Stimulated activated CD8-positive, alpha-beta memory T cell treated with anti-CD3 and anti-CD28 coated beads, Interleukin-7, amount 100 ng/mL, for 1 hour (primary cell): ENCODE measurements at places on chromosomes 2 and 18.

DNA sequence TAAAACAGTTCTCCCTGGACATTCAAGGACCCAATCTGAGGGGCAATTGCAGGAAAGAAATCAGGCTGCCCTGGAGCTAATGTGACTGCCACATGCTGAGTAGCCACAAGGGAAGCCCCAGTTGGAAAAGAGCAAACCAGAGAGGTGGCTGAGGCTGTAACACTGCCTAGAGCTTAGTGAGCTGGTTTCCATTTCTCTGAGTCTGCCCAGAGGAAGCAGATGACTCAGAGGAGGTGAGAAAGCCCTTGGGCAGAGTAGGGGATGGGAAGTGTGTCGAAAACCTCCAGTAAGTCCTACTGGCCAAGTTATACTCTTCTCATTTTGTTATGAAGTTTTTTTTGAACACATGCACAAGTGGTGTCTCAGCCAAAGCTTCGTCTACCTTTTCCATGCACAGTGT lies 753.0 kb downstream of the CNTNAP5 start:
- no peak for DNase-seq

DNA sequence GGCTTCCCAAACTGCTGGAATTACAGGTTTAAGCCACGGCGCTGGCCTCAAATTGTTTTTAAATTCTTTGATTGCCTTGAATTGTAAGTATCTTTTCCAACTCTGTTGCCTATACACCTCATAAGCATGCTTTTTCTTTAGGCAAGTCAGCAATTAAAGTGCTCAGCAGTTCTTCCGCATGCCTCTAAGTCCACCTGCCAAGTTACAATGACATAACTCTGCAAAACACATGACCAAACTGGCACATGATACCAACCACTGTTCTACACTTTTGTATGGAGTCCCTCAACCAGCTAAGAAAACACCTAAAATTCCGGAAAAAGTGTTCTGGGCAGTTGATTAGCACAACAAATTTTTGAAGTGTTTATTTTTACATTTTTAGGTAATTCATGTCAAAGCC lies 5.1 kb downstream of the TXNL4A start:
- DNase-seq, result no peak

GRCh38 chr2:180463608-180464007 lies 456.5 kb upstream of the CWC22 start:
- DNase-seq, result no peak

GRCh38 chr2:134507697-134508096 lies 211.1 kb downstream of the TMEM163 start:
- no peak for DNase-seq

- no peak for DNase-seq
Observed at GRCh38 chr2:203453858-203454451, 81.1 kb downstream of the RAPH1 start.

DNA sequence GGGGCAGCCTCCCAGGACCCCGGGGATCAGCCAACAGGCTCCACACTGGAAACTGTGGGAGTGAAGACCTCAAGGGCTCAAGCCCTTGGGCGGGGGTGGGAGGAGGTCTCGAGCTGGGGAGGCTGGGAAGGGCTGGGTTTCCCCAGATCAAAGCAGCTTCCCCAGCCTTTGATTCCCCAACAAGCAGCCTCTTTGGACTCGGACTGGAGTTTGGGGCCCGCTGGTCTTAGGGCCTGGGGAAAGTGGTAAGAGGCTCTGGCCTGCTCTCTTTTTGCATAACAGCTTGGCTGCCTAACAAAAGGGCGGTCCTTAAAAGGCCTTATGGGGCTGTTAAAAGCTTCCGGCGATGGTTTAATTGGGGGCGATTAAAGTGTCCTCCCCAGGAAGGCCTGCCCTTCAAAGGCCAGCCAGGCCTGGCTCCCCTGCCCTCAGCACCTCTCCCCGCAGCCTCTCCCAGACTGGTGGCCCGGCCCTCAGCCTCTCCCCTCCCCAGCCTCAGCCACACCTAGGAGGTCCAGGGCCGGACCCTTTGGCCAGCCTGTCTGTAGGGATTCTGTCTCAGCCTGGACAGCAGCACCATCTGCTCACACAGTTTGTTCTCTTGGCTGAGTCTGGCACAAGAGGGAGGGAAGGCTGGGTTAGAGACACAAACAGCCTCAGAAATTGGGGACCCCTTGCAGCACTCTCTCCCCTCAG lies 39.6 kb downstream of the ZFP36L2 start:
- DNase-seq, result no peak

DNA sequence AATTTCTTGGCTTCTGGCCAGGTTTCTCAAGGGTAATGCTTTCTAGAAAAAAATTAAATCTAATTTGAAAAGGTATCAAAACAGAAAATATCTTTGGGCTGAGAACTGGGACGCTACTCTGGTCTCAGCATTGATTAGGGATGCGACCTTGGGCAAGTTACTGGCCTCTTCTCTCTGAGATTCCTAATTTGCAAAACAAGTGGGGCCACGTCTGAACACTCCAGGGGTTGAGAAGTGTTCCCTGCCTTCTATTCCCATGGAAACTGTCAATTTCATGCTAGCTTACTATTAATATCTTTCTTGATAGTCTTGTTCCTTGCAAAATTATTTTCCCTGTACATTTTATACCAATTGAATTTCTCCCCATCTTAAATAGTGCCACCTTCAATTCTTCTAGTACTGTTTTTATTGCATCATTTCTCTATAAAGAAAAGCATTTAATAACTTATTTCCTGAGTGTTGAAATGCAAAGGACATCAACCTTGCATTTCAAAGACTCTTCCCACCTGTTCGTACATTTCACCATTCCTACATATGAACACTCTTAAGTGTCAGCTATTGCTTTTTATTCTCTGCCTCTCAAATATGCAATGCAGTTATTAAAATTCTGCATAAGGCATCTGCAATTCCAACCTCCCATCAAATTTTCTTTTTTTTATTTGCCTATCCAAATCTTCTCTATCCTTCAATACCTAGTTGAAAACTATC lies 118.3 kb upstream of the DSEL start:
- DNase-seq, result no peak

DNA sequence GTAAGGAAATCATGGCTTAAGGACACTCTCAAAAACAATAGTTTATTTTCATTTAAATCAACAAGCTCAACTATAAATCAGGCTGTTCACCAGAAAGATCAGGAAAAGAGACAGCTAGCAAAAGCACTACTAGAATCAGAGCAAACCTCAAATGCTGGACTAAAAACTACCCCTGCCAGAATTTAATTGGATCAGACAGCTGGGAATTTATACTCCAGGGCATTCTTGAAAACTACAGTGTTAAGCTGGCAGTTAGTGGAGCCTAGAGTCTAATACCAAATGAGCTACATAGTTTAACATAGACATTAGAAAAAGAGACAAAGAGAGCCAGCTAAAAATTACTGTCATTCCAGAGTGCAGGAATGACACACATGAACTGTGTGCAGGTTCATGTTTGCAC lies 1016.4 kb upstream of the CRIM1 start:
- DNase-seq, result no peak

DNA sequence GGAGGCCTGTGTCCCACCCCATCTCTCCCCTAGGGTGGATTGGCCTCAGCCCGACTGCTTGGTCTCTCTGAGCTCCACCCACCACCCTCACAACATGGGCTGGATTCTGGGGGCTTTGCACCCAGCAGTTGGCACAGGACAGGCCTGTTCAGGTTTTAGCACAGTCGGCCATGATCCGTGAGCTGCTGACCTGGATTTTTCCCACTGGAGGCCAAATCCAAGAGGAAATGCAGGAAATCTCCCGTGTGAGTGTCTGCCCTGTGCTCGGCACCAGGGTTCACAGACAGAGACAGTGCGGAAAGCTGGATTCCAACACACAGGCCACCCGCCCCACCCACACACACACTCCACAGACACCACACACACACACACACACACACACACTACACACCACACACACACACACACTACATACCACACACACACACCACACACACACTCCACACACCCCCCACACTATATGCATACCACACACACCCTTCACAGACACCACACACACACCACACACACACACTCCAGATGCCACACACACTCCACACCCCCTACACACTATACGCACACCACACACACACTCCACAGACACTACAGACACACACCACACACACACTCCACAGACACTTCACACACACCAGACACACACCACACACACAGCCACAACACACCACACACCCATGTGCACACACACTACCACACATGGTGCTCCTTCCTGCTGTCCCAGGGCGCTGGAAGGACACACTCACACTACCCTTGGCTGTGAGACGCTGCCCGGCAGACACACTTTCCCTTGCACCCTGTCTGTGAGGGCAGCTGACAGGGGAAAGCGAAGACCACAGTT lies 14.1 kb downstream of the MBP start:
- no peak for DNase-seq

DNA sequence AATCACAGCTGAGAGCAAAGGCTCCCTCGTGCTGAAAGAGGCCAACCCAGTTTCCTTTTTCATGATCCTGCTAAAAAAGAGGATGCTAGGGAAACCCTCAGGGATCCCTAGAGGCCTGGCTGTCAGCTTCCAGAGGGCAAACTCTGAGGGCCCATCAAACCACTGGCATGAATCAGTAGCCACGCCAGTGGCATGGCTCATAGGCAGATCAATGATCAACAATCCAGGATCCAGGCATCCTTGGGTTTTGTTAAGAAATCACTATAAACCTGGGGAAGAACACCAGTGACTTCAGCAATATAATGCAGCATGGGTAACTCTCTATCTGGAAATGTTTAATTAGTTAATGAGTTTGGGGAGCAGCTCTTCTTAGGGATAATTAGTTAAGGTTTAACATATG lies 286.5 kb downstream of the C1D start:
- no peak for DNase-seq

GRCh38 chr2:119293254-119293653 lies 69.6 kb downstream of the STEAP3 start:
- DNase-seq, result no peak

- DNase-seq, result no peak
Observed at GRCh38 chr2:48417856-48418838, 111.8 kb upstream of the STON1 start.

DNA sequence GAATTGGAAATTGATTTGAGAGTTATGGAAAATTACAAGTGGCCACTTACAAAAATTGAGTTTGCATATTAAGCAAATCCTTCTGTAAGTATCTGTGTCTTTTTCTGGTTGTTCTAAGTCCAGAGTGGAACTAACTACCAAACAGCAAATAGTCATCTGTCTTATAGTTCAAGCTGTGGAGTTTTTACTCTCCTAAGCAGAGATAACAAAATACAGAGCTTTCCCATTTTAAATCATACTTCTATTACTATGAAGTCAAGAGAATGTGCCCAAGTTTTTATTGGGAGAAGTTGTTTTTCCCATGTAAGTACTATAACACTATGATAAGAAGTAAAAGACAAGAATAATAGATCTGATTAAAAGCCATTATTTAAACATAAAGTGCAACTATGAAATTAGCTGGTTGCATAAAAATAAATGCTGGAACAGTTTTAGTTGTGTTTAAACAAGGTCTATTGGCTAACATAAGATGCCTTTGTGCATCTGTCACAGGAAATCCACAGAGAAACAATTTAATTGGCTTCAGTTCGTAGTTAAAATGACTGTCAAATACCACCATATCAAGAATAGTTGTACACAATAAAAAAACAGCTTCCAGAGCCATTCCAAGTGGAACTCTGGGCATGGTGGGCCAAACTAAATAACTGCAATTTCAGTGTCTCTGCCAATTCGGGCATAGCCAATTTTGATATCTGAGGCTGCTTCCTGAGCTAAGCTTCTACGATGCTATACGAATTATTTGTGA lies 1467.4 kb upstream of the NXPH2 start:
- DNase-seq, result no peak

- DNase-seq, result no peak
Observed at GRCh38 chr2:68411397-68412126, 46.5 kb downstream of the PLEK start.

DNA sequence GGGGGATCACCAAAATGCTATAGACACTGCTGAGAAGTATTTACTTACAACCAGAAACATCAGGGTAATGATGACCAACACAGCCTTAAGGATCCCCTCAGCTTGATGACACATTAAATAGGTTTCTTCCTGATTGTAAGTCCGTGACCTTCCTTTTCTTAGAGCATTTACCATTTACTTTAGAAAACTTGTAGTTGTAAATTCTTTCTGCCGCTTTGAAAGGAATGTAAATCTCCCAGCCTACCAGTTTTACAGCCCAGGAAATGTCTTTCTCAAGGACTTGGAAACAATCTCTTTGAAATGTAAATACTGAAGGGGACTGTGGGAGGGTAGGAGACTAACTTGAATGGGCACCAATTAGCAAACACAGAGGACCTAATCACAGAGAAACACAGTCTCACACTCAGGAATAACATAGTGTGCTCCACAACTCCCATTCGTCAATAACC lies 278.6 kb downstream of the DSC3 start:
- no peak for DNase-seq

GRCh38 chr2:17540813-17541530 lies 476 bp downstream of the VSNL1 start:
- DNase-seq, result no peak

GRCh38 chr18:24026457-24026856 lies 11.9 kb downstream of the TTC39C start:
- no peak for DNase-seq

DNA sequence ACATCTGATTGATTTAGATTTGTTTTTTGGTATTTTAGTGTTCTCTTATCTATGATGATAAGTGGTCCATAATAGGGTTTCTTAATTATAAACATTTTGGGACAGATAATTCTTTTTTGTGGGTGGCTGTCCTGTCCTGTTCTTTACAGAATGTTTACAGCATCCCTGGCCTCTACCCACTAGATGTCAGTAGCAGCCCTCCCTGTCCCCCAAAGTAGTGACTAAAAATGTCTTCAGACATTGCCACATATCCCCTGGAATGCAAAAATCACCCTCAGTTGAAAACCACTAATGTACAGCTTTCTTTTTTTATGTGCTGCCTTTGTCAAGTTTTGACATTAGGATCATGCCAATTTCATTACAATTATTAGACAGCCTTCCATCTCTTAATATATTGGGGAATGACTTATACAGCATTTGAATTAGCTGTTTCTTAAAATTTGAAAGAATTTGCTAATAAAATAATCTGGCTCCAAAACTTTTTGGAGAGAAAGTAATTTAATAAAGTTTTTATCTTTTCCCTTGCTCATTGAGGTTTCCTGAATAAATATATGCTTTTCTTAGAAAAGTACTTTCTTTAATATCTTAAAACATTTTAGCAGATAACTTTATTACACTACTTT lies 19.5 kb downstream of the WIPF1 start:
- DNase-seq, result no peak

- no peak for DNase-seq
Observed at GRCh38 chr2:16112972-16113560, 172.7 kb downstream of the MYCN start.

- no peak for DNase-seq
Observed at GRCh38 chr2:52918551-52918950, 849.1 kb upstream of the CHAC2 start.

DNA sequence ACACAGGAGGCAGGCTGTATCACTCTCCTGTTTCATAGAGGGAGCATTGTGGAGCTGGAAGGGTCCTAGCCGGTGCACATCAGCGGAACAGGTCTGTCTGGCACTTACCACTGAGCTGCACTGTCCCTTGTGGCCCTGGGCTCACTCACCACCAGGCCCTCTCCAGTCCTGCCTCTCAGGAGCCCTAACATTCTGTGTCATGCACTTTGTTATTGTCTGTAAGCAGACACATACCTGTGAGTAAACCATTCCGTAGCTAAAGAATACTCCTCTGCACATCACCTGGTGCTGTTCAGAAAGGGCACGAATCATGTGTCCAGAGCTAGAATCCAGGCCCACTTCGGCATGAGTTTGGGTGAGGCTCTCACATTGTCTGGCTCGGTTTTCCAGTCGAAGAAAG lies 93.6 kb downstream of the CRIM1 start:
- DNase-seq, result no peak

- no peak for DNase-seq
Observed at GRCh38 chr2:166240387-166241313, 112.8 kb upstream of the SCN1A start.

GRCh38 chr18:34631093-34631966 lies 78.8 kb upstream of the DTNA start:
- no peak for DNase-seq
